Esophagus squamous epithelium (tissue), 5 donors: ENCODE measurements at places on chromosomes 12 and 14.
A peak's percentile ranks its signal among the peaks of the same experiment; 100 is the strongest.

DNA sequence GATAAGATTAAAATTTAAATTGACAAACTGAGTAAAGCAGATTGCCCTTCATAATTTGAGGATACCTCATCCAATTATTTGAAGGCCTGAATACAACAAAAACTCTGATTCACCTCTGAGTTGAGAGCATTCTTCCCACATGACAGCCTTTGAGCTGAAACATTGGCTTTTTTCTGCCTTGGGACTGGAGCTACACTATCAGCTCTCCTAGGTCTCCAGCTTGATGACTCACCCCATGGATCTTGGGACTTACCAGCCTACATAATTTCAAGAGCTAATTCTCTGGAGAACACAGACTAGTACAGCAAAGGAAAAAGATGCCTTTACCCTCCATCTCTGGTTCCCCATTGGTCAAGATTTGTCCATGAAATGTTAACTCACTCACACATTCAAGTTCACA is 555.1 kb downstream of the FOXG1 start:
- DNase-seq = no peak

DNA sequence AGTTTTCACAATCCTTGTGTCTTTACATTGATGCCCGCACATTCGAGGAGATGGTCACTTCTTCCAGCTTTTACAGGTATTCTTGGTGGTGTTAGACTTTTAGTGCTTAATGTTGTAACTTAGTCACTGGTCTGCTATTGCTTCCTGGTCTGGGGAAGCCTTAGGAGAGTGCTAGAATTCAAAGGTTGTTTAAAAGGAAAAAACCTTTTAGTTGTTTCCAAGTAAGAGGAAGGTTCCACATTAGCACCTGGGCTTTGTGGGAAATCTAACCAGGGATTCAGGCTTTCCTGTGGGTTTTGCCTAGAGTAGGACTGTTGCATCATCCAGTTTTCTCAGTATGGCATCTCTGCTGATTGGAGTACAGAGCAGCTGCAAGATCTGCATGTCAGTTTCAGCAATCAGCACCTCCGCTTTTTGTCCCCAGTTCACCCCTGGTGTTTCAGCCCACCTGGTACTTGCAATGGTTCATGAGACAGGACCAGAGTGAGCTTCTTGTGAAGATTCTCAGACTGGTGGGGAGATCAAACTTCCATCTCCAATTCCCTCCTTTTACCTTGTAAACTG is 44.0 kb upstream of the PLBD1 start:
- DNase-seq = no peak

DNA sequence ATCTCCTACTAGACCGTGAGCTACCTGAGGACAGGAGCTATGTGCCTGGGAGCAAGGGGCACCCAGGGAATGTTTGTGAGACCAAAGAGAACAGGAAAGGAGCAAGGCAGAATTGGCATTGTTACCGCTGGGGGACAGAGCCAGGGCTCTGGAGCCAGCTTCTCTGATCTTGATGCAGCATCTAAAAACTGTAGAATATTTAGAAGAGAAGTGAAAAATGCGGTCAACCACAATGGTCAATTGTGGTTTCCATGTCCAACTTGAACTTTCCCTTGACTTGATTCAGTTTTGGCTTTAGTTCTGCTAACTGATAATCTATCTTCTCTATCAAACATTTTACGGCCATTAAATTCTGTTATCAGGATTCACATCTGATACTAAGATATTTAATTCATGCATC is 201.2 kb downstream of the ANO4 start:
- DNase-seq = no peak

- DNase-seq = no peak
Measured at GRCh38 chr14:69135133-69135532, 17.8 kb downstream of the DCAF5 start.

GRCh38 chr12:76560086-76560491 is 518 bp upstream of the OSBPL8 start:
- no peak for DNase-seq

- DNase-seq = no peak
Measured at GRCh38 chr12:95499772-95500171, 25.8 kb downstream of the METAP2 start.

- no peak for DNase-seq
Measured at GRCh38 chr12:54036620-54037359, 3.9 kb downstream of the HOXC5 start.

DNA sequence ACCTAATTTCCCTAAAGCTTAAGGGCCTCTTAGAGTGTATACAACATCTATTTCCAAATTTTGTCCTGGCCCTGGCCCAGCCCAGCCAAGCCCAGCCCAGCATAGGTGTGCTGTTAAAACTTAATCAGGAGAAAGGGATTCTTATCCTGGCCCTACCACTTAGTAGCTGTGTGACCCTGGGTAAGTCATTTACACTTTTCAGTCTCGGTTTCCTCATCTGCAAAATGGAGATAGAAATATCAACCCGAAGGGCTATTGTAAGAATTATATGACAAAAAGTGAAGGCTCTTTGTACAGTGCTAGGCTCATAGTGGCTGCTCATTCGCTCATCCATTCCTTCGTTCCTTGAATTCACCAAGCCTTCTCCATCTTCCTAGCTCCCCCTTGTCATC is 442 bp downstream of the ERG28 start:
- DNase-seq = no peak

DNA sequence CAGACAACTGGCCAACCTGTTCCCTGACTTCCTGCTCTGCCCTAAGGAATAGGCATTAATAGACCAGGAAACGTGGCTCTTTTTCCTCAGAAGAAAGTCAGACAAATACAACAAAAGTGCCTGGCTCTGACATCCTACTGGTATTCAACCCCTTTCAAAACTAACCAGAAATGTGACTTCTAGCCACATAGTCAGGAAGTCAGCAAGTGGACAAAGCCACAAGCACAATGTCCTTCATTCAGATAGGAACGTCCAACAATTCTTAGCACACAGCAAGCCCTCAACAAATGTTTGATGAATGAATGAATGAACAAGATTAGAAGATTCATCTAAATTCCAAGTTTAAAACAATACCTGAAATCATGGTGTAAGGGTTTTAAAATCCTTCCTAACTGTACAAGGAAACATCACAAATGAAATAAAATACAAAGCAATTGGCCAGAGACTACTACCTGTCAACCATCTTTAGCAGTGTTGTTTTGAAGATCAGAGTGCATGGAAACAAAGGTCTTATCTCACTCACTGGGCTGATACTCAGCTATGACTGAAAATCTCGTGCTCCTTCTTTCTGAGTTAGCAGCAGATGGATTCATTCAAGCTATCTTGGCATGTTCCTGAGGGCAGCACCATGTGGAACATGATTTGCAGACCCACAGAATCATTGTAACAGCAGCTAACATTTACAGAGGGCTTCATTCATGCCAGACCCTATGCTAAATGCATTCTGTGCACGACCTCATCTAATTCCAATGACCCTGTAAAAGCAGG is 16.5 kb downstream of the APPL2 start:
- no peak for DNase-seq

GRCh38 chr12:74619084-74619483 is 81.4 kb downstream of the ATXN7L3B start:
- no peak for DNase-seq

- no peak for DNase-seq
Measured at GRCh38 chr14:67457782-67458181, 30.7 kb downstream of the TMEM229B start.

- no peak for DNase-seq
Measured at GRCh38 chr12:57735952-57736740, 2.4 kb downstream of the AGAP2 start.

GRCh38 chr14:89292579-89293313 is 124.3 kb downstream of the FOXN3 start:
- DNase-seq = no peak

DNA sequence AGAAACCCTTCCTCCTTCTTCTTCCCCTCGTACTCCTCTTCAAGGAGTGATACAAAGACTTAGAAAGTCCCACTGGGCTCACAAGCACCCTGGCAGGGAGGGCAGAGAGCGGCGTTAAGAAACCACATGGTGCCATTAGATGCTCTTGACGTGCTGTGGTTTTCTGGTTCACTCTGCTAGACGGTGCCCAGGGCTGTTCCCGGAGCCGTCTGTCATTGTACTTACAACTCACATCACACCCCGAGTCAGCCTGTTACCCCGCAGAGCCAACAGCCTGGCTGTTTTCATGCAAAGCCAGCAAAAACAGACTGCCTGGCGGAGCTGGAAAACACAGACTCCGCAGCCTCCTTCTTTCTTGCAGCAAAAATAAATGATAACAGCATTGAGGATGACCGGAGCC is 232.6 kb upstream of the TBX3 start:
- DNase-seq = no peak

DNA sequence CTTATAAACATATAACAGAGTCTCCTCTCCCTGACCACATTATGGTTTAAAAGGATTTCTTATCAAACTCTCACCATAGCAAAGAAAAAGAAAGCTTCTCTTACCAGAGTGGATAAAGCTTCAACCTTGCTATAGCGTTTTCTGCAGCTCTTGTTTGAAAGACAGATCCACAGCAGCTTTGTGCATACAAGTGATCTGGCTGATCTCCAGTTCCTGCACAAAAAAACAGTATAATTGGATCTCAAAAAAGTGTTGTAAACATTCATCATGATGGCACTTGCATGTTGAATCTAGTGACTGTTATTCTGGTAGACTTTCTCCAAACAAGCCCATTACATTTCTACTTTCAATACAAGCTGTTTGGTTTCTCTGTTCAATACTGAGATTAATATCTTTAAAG is 178.9 kb upstream of the MGAT4C start:
- no peak for DNase-seq

DNA sequence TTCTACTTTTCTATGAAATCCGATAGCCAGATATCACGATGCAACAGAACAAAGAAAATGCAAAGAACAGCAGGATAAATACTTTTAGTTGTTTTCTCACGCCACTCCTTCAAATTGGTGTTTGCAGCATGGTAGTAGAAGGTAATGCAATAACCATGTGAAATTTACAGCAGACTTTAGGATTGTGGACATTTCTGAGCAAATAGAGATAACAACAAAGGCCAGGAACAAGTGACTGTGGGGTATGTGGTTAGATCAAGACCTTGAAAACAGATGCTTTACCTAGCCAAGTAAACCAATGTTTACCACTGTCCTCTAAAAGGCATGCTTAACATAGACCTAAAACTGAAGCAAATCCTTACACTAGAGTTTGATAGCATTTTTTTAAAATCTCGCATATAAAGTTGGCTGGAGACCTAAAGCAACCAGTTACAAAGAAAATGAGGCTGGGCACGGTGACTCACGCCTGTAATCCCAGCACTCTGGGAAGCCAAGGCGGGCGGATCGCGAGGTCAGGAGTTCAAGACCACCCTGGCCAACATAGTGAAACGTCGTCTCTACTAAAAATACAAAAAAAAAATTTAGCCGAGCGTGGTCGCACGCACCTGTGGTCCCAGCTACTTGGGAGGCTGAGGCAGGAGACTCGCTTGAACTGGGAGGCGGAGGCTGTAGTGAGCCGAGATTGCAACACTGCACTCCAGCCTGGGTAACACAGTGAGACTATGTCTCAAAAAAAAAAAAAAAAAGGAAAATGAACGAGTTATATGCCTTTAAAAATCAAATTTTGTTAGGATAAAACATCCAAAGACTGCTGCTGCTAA is 123.2 kb upstream of the FOXN3 start:
- no peak for DNase-seq

- DNase-seq = no peak
Measured at GRCh38 chr14:31172084-31172483, 35.5 kb downstream of the HECTD1 start.

- no peak for DNase-seq
Measured at GRCh38 chr12:80415466-80415865, 28.6 kb upstream of the PTPRQ start.

DNA sequence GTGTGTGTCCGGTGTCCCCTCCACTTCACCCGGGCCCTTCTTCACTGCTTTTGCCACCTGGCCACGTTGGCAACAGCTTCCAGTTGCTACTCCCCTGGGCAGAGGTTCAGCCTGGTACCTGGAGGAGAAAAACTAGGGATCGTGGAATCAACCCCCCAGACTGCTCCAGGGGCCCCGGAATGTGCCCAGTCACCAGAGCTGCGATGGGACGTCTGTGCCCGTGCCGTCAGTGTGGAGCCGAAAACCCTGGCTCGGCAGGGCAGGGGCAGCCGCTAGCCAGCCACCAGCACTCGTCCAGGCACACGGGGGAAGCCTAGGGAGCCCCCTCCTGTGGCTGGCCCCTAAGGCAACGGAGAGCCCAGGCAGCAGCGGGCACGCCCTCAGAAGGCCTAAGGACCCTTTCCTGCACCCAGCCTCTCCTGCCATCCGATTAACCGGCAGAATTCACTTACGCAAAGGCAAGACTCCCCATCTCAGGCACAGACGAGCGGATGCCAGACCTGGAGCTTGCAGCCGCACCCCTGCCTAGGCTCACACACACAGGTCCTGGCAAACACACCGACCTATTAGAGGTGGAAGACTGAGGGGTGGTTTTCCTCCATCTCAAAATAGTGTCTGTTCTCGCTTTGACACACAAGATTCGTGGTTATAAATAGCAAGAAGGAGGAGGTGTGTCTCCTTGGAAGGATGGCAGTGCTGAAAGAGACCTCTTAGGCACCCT is 62.6 kb downstream of the FBXL14 start:
- DNase-seq = no peak

- peak; percentile 3 for DNase-seq
Measured at GRCh38 chr14:65791191-65791981, 378.9 kb downstream of the FUT8 start.

DNA sequence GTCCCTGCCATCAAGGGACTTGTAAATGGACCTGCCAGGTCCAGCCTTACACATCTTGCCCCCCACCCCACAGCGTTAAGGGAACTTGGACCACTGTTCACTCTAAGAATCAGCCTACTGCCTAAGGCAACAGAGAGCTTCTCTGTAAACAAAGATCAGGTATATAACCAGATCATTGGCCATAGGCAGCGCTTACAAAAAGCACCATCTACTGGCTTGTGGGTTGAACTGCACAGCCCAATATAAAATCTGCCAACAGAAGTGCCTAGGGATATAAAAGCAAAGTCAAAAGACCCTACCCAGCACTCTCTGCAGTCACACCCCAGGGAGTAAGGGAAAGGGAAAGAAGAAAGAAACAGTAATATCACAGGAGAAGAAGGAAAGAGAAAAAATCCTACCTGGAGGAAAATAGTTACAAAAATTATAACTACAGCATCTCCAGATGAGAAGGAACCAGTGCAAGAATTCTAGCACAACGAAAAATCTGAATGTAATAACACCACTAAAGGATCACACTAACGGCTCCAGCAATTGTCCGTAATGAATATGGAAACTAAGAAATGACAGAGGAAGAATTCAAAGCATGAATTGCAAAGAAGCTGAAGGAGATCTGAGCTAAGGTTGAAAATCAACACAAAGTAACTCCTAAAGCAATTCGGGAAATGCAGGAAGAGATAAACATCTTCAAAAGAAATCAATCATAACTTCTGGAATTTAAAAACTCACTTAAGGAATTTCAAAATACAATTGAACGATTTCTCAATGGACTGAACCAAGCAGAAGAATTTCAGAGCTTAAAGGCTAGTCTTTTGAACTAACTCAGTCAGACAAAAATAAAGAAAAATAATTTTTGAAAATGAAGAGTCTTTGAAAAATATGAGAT is 95.2 kb upstream of the PCED1B start:
- no peak for DNase-seq

DNA sequence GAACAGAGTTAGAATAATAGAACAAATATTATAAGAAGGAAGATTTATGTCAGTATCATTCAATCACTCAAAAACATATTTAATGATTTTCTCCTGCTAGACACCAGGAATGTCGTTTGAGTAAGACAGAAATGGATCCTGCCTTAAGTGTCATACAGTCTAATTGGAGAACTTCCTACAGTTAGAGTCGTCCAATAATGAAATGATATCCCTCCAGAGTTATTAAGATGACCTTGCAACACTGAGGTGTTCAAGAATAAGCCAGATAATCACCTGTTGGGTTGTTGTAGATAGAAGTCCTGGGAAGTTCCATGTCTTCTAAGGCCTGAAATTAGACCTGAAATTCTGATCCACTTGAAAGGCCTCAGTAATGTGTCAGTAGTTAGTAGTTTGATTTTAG is 132.3 kb downstream of the SLC38A4 start:
- no peak for DNase-seq
